ENCODE measurements at places on chromosomes 6 and 20.

DNA sequence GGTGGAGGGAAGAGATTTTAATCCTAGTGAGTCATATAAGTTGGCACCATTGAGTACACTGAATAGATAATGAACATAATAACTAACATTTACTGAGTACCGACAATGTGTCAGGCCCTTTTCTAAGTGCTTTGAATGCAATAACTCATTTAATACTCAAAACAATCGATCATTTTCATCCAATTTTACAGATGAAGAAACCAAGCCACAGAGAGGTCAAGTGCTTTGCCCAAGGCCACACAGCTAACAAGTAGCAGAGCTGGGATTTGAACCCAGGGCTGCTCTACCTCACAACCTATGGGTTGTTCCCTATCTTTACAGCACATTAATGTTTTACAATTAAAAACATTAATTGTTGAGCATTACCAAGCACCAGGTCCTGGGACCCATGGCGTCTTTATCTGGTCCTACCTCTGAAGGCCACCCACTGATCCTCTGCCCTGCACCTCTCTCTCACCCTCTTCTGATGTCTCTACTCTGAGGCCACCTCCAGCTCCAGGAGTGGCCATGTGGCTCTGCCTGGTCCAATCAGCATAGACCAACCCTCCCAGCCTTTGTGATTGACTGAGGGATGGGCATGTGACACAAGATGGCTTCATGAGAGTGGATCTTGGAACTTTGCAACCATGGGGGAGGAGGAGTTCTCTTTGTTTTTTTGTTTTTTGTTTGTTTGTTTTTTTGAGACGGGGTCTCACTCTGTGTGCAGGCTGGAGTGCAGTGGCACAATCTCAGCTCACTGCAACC, 83.9 kb downstream of the KCNB1 start:
- no peak for DNase-seq

GRCh38 chr20:45552456-45552855, 5.3 kb upstream of the EPPIN start:
- DNase-seq: no peak

DNA sequence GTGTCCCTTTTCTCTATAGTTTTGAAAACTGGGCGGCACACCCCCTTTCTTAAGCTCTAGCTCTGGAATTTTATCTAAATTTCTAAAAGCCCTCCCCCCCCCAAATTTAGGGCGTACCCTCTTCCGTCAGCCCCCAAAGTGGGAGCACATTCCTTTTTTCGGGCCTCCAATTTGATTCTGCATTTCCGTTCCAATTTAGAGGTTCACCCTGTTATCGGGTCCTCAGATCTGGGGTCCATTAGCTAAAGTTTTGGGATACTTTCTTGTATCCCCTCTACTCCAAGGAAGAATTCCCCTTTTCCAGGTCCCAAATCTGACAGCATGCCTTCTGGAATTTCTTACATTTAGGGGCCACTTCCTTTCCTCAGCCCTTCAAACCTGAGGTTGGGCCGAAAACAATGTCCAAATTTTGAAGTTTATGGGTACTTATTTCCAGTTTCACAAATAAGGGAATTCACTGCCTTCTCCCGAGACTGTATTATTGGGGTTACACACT, 796 bp downstream of the PHF20 start:
- no peak for DNase-seq

DNA sequence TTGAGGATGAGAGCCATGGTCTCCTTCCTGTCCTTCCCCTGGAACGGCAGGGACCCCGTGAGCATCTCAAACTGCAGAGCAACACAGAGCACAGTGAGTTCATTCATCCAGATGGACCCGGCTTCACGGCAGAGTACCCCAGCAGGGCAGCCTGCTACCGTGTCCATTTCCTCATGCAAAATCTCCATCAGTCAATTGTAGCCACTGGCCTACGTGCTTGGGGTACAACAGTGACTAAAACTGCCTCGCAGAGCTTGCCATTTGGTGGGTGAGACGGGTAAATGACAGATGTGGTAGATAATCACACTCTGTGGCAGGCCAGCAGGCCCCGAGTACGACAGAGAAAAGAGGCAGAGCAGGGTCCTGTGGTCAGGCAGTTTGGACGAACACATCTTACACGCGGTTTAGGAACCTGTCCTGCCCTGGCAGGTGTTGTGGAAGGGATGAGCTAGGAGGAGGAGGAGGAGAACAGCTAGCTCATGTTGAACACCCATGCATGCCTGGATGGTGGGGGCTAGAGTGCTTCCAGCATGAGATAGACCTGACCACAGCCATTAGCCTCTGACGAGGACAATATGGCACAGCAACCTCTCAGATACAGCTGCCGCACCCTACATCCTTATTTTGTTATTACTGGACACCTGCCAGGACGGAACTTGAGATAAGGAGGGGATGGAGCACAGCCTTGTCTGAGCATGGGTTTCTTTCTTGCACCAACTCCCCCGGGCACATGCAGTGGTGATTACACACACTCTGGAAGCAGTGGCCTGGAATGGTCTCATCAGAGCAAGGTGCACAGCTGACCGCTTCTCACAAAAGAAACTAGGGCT, 95.6 kb downstream of the RAMACL start:
- DNase-seq: no peak

DNA sequence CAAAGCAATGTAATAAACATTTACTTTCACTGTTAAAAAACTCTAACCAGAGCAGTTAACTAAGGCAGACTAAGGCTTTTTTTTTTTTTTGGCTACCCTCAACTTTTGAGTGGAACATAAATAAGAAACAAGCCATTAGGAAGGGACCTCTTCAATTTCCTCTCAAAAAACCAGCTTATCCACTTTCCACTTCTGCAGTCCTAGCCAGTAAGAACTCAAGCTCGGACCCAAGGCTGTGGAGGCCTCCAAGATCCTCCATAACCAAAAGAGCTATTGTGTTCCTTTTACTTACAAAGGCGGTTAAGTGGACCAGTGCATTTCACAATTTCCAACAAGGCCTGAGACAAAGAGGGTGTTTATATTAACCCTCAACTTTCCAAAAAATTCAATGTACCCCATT, 5.3 kb downstream of the KCNK5 start:
- DNase-seq: no peak

DNA sequence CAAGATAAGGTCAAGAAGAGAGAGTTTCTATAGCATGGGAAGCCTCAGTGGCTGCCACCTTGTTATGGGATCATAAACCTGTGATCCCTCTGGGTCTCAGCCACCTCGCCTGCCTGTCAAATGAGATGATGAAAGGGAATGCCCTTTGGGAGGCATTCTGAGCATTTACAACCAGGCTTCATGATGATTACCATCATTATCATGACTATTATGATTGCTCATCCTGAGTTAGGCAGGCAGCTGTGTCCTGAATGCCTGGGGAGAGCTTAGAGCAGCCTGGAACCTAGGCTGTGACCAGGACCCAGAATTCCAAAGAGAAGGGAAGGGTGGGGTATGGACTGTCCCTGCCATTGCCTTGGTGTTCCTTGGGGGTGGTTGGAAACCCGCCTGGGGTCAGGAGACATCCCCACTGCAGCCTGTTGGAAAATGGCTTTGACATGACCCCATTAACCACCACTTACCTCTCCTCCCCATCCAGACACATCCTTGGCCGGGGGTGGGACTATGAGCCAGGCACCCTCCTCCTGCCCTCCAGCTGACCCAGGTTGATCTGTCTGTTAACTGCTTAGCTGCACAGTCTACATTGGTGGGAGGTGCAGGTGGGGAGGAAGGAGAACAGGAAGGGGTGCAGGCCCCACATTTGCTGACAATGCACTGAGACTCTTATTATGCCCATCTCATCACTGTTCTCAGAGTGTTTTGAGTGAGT, 51.9 kb downstream of the LRFN2 start:
- DNase-seq: no peak

DNA sequence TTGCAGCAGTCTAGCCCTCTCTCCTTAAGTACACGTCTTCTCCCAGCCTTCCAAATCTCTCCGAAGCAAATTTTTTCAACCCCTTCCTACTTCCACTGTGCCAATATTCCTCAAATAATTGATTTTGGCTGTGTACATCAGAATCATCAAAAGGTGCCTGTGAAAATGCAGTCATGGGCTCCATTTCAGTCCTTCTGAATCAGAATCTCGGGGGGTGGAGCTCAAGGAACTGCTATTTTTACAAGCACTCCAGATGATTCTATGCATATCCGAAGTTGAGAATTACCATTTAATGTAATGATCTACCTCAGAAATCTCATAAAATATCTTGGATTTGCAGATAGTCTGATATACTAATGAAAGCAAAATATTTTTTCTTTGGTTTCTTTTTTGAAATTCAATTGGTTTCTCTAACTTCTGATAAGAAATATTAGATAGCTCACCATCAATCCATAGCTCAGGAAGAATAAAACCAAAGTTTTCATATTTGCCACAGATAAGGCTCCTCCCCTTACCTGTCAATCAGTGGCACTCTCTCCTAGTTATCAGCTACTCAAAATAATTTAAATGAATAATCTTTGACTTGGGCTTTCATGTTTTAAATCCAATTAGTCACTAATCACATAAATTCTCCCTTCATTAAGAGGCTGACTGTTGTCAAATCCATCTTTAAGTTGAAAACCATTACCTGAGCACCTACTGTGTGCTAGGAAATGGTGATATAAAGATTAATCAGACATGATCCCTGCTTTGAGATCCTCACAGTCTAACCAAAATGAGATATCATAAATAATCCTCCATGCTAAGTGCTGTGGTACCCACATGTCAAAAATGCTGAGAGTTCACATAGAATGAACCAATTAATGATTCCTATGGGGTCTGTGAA, 36.4 kb upstream of the STXBP5 start:
- DNase-seq: no peak

GRCh38 chr20:33645396-33645795, 16.7 kb upstream of the C20orf144 start:
- no peak for DNase-seq

GRCh38 chr6:88179692-88180091, 13.5 kb upstream of the CNR1 start:
- DNase-seq: no peak

DNA sequence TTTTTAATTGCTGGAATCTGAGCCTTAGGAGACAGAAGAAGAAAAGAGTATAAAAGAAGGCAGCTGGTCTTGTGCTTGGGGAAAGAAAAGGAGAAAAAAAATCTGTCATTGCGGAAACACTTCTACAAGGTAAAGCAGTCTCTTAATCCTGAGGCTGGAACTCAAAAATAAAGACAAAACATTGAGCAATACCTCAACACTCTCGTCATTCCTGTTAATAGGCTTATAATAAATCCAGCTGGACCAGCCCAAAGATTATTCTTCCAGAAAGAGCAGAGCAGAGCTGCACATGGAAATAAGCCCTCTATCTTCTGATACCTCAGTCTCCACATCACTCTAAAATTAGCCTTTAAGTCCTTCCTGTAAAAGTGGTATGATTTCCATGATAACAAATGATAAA, 62.0 kb upstream of the HIVEP1 start:
- DNase-seq: no peak

DNA sequence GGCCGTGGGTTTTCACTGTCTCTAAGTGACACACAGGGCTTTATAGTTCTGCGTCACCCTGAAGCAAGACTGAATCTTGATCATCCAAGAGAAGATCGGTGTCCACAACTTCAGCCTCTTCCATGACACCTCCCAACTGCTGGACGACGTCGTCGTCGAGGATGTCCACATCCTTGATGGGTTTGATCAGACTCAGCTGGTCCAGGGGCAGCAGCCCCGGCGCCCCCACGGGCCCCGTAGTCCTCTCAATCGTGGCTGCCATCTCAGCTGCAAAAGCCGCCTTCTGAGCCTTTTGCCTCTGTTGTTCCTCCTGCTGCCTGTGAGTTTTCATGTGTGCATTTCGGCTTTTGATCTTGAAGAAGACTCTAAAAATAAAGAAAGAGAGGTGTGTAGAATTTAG, 10.6 kb upstream of the MRPS10 start:
- no peak for DNase-seq

Measured in right renal pelvis (tissue), 4 donors.